GM23248 (cell line): ENCODE measurements at places on chromosomes 2 and 18. TPM values are rescaled to one million over a fixed set of nuclear protein-coding genes. Genes with fewer than 3 reads are reported as not detected.

DNA sequence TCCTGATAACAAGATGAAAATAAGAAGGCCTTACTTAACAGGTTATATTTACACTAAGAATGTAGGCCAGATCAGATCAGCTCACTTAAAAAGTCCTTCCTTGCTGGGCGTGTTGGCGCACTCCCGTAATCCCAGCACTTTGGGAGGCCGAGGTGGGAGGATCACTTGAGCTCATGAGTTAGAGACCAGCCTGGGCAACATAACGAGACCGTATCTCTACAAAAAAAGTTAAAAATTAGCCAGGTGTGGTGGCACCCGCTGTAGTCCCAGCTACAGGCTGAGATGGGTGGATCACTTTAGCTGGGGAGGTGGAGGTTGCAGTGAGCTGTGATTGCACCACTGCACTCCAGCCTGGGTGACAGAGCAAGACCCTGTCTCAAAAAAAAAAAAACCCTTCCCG lies 53.2 kb upstream of the SOS1 start:
- DNase-seq, result no peak
- H3K36me3 ChIP-seq, result no peaks in the 10 kb centered on the region
- H3K4me3 ChIP-seq, result no peak overlapping the region

The METTL5 gene
- total RNA-seq, result 23.6 and 29.2 TPM in 2 replicates

GRCh38 chr18:62603979-62604378 lies 81.2 kb downstream of the ZCCHC2 start:
- no peak for DNase-seq
- no peaks in the 10 kb centered on the region for H3K36me3 ChIP-seq
- H3K27ac ChIP-seq, result no peak overlapping the region
- no peak overlapping the region for H3K4me3 ChIP-seq
- peaks cover 2% of the 10 kb centered on the region; the same call in 1 of the 2 replicates for H3K4me1 ChIP-seq

DNA sequence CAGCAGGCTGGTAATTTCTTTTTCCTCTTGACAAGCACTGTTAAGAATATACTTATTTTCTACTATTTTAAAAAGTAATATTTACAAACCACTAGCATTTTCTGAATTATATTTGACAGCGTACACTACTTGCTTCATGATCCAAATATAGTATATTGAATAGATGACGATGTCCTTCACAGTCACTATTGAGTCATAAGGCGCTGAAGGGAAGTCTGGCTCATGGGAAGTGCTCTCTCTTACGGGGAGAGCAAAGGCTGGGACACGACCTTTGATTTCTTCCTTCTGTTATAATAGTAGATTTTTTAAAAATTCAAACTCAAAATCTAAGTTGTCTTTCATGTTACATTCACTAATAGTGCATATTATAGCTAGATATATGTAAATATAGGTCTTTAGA lies 357.1 kb downstream of the SOCS6 start:
- DNase-seq, result peak; percentile 45
- no peaks in the 10 kb centered on the region for H3K4me1 ChIP-seq
- no peak overlapping the region for H3K4me3 ChIP-seq
- no peaks in the 10 kb centered on the region for H3K36me3 ChIP-seq

- H3K4me3 ChIP-seq, result no peak overlapping the region
- DNase-seq, result no peak
- H3K27ac ChIP-seq, result no peak overlapping the region
These were observed 318.8 kb downstream of the ZEB2 start for GRCh38 chr2:144201126-144201525.
